ENCODE measurements at places on chromosomes 7 and 10.
A peak's percentile ranks its signal among the peaks of the same experiment; 100 is the strongest.

DNA sequence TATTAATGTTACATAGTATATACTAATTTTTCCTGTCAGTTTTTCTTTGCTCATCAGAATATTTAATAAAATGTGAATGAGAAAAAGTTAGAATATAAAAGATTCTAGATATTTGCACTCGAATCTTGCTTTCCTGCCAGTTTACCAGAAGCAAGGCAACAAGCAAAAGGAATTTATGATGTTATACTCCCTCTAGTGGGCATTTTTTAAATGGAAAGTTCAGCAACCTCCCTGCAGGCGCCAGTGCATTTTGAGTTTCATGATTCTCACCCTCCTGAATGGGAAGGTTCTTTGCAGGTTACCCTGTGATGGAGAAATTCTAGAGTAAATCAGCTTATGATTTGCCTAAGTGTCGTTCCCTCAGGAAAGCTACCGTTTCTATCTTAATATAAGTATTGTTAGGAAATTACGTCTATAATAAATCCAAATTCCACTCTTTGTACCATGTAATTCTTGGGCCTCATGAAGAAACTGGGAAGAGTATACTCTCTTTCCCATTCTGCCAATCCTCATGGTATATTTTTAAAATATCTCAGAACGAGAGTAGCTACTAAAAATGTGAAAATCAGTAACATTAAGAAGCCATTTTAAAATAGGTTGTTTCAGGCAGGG is 350.0 kb downstream of the CRPPA start:
- peak; percentile 59 for DNase-seq

GRCh38 chr7:145464287-145464686 is 628.4 kb upstream of the TPK1 start:
- DNase-seq: no peak

DNA sequence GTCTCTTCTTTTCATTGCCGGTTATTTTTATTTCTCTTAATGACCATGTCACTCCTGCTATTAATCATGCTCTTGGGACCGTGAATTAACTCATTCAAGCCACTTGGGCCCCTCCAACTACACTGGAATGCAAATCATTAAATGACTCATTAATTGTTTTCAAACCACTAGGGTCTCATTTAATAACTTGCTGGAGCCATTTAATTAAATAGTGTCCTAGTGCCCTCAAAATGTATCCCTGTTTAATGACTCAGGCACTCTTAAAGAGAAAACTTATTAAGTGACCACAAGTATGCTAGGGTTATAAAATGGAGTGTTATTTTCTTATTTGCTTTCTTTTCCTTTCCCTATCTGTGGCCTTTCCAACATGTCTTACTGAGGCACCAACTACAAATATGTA is 73.0 kb downstream of the PLXDC2 start:
- no peak for DNase-seq

- DNase-seq: no peak
These were observed 319.5 kb upstream of the NFE2L3 start for GRCh38 chr7:25832456-25832855.

DNA sequence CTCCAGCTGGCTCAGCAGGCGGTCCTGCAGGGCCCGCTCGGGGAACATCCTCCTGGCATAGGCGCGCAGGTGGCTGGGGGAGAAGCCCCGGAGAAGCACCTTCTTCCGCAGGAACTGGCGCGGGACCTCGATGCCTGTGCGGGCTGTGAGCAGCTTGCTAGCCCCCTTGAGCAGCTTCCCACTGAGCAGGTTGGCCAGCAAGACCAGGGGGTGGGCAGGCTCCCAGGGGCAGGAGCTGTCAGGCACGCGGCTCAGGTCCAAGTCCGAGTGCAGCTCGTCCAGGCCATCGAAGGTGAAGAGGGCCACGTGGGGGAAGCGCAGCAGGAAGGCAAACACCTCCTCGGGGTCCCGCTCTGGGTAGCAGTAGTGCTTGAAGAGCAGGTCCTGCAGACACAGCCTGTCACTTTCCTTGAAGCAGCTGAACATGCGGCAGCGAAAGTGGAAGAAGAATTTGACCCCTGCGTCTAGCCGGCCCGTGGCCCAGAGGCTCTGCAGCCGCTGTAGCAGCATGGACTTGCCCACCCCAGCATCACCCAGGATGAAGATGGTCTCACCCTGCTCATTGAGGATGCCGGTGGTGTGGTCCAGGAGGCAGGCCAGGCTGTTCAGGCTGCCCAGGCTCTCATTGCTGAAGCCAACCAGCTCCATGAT is 26.2 kb downstream of the NOD1 start:
- DNase-seq: no peak

GRCh38 chr10:122990278-122990677 is 10.1 kb downstream of the PSTK start:
- DNase-seq: peak; percentile 47

DNA sequence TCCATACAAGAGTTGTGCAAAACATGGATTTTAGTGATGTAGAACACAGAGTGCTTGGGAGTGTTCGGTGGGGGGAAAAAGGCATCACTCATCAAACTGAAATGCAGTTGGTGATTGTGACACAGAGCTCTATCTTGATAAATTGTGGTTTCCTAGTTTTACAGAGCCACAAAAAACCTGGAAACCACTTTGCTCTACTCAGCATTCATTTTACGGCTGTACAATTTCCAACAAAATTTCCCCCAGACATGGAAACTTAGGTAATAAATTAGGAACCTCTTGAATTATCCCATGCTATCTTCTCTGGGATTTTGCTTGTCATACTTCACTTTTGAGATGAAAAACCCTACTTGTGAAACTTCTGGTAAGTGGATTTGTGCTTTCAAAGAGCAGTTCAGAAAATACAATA is 614.9 kb upstream of the FZD8 start:
- DNase-seq: peak; percentile 74

- DNase-seq: no peak
These were observed 33.3 kb downstream of the CASP7 start for GRCh38 chr10:113712755-113713639.

- DNase-seq: peak; percentile 90
These were observed 23.4 kb downstream of the RPP38 start for GRCh38 chr10:15120523-15120922.

DNA sequence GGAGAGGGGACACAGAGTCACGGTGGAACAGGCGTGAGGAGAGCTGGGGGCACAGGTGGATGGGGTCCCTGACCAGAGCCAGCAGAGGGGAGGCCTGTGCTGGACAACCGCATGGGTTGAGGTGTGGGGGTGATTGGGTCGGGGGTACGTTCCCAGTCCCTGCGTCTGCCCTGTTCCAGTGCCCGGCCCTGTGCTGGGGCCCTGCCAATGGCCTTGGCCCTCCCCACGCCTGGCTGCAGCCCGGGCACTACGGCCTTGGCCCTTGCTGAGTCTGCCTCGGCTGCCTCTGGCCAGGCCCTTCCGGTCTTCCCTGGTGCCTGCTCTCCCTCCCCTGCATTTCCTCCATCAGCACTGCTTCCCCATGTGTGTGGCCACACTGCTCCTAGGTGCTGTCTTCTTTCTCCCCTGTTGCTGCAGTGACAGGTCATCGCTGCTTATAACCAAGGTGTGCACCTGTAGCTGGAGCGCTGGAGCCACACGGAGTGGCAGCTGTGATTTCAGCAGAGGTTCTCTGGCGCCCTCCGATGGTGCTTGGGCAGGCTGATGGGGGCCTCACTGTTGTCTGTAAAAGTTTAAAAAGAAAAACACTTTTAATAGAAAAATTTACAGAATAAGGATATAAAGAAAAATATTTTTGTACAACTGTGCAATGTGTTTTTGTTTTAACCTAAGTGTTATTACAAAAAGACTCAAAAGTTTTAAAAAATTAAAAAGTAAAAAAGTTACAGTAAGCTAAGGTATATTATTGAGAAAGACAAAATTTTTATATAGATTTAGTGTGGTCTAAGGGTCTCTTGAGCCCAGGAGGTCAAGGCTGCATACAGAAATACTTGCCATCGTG is 45.2 kb upstream of the BHLHA15 start:
- DNase-seq: no peak

DNA sequence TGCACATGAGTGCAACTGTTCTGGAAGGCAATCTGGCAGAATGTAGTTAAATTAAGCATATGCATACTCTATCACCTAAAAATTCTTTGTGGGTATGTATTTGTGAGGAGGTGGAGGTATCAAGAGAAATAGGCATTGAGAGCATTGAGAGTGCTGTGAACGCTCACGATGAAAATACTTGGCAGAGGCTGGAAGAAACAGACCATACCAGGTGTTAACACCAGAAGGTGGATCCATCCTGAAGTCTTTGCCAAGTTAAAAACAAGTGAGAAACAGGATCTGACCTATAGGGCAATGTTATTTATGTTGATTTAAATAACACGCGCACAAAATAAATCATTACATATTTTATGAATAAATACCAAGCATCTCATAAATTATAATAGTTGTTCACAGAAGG is 311.6 kb downstream of the PCLO start:
- no peak for DNase-seq

GRCh38 chr7:134992626-134993179 is 6.4 kb downstream of the AGBL3 start:
- DNase-seq: no peak

DNA sequence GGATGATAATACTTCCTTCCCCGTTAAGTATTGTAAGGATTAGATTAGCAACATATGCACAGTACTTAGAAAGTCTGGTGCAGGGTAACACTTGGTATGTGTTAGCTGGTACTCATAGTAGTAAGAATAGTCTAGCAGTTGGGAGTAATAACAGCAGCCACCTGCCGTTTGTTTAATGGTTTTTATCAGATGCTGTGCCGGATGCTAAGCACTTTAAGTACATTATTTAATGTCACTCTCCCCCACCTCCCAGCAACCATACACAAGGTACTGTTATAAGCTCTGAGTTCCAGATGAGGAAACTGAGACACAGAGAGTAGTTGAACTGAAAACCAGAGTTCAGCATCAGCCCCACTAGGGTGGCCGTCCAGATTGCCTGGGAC is 60.1 kb downstream of the ZMIZ1 start:
- DNase-seq: no peak

- DNase-seq: no peak
These were observed 498.3 kb downstream of the LRMDA start for GRCh38 chr10:75929630-75930161.

DNA sequence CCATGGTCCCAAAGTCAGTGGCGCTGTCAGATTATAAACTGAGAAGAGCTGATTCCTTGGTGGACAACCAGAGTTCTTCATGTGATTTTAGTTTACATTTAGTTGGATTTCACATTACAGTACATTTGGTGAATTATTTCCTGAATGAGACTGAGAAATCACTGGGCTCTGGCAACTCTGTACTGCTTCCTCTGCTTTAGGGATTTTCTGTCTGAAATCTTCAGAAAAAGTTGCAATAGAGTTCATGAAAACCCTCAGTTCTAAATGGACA is 242.6 kb downstream of the BICC1 start:
- no peak for DNase-seq

GRCh38 chr7:107530751-107531150 is 33.0 kb downstream of the COG5 start:
- no peak for DNase-seq

DNA sequence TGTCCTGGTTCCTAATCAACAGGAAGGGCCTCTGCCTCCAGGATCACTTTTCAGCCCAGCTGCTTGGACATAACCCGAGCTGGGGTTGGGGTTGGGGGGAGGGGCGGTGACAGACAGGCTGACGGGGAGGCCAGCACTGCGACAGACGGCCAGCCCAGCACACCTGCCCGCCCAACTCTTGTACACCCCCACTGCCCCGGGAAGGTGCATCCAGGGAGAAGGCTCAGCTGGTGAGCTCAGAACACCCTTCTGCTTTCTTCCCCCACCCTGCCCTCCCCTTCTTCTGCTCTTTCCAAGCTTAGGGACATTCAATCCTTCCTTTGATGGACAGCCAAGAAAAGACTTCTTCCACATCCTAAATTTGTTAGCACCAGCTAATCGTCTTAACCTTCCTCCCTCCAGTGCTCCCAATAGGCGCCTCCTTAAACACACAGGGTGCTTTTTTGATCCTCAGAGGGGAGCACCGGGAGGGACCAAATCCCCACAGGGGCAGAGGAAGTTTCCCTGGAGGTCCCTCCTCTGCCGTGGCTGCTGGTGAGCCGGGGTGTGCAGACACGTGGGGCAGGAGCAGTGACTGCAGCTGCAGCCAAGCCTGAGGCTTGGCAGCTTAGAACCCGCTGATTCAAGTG is 44.7 kb downstream of the COL13A1 start:
- DNase-seq: peak; percentile 25

DNA sequence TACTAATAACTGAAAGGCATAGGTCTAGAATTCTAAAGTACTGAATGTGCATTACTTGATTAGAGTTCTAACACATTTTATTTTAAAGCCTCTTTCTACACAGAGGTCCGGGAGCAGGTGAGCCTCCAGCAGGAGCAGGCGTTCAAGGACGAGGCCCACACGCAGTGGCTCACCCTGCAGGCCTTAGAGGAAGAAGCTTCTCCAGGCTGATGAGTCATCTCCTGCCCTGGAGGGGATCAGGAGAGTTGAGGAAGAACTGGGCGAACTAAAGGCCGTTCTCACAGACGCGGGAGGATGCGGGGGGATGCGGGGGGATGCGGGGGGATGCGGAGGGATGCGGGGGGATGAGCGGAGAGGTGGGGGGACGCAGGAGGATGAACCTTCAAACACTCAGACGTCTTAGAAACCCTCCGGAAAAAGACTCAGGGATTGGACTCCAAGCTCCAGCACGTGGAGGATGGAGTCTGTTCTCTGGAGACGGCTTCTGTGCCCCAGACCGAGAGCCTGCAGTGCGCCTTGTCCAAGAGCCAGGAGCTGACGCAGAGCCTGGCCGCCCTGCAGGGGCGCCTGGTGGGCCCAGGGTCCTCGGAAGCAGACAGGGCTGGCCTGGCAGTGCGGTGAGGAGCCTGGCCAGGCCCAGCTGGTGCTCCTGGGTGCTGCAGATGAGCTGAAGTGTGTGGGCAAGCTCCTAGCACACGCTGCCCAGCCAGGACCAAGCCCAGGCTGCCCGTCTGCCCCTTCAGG is 433.7 kb upstream of the TPK1 start:
- DNase-seq: no peak

DNA sequence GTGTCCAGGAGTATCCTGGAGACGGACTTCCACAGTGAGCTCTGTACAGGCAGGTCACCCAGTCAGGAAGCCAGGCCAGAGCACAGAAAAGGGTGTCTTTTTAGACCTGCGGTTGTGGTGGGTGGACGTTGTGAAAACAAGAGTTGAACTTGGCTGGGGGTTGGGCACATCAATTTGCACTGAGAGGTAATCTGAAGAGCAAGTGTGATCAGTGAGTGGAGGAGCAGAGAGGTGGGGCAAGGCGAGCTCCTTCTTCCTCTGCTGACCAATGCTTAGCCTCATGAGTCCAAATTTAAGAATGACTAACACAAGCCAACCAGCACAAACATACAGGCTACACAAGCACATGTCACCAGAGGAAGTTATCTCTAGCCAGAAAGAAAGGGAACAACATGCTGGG is 310.8 kb downstream of the TCERG1L start:
- DNase-seq: no peak

- DNase-seq: no peak
These were observed 297.3 kb downstream of the EXOC4 start for GRCh38 chr7:133550145-133550544.
